ENCODE measurements at places on chromosomes 2 and 18.

DNA sequence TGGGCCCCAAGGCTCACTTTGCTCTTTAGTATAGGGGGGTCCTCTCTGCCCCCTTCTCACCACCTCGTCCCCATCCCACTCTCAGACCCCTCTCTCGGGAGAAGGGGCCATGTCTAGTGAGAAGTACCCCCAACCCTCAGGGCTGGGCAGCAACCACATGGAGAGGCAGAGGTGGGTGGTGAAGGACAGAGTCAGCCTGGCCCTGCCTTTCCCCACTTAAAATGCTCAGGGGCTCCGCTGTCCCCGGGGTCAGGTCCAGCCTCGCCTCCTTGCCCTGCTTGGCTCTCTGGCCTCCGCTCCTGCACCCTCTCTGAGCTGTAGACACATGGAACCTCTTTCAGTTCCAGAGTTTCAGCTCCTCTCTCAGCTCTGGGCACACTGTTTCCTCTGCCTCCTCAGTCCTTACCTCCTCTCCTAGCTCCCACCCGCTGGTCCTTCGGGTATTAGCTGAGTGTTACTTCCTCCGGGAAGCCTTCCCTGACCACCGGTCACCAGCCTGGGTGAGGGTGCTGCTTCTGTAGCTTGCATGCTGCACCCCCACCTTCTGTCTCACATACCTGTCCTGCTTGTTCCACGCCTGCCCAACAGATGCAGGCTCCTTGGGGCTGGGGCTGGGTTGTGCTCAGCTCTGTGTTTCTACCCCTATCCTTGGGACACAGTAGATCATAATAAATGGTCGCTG lies 79.5 kb upstream of the OTOF start:
- DNase-seq: no peak

DNA sequence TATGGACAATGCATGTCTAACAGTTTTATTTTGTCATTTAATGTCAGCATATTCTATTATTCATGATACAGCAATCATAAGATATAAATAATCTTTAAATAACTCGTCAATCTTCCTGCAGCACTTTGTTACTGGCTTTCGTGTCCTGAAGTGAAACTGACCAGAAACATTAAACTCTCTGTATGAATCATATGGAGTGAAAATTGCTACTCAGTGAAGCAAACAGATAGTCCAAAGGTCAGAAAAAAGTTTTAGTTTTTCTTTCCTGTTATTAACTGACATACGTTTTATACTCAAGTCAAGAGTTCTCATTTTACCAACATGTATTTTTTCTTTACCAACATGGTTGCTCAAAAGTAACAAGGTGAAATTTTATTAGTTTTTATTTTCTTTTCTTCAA lies 106.8 kb upstream of the GALNT5 start:
- DNase-seq: no peak

DNA sequence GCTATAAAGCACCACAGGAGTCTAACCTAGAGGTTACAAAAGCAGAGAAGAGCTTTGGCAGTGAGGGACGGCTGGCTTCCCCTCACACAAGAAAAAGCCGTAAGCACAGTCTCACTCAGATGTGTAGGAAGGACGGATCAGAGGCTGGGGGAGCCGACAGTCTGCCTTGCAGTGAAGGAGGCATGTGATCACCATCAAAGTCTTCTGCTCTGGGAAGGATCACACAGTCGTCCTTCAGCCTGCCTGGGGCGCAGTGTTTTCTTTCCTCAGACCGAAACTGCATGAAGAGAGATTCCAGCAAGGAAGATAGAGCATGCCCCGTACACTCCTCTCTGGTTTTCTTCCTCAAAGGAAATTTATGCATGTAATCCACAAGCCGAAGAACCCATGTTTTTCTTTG lies 24.1 kb downstream of the GATA6 start:
- no peak for DNase-seq

- no peak for DNase-seq
Observed at GRCh38 chr2:8376603-8377410, 305.0 kb upstream of the ID2 start.

DNA sequence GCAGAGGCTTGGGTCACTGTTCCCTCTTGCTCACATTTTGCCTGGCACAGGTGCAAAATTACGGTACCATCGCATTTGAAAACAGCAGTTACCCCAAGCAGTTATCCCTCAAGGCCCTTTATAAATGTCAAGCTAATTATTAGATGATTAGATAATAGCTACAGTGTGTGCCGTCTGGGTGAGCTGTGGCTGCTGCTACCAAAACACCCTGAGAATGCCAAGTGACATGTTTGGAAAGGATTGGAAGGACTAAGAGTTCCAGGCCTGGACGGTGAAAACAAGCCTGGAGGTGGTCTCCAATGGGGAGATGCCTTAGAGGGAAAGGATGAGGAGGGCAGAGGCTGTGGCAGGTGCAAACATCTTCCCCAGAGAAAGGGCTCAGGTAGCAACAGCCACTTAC lies 120.6 kb downstream of the CAPN13 start:
- DNase-seq: no peak

DNA sequence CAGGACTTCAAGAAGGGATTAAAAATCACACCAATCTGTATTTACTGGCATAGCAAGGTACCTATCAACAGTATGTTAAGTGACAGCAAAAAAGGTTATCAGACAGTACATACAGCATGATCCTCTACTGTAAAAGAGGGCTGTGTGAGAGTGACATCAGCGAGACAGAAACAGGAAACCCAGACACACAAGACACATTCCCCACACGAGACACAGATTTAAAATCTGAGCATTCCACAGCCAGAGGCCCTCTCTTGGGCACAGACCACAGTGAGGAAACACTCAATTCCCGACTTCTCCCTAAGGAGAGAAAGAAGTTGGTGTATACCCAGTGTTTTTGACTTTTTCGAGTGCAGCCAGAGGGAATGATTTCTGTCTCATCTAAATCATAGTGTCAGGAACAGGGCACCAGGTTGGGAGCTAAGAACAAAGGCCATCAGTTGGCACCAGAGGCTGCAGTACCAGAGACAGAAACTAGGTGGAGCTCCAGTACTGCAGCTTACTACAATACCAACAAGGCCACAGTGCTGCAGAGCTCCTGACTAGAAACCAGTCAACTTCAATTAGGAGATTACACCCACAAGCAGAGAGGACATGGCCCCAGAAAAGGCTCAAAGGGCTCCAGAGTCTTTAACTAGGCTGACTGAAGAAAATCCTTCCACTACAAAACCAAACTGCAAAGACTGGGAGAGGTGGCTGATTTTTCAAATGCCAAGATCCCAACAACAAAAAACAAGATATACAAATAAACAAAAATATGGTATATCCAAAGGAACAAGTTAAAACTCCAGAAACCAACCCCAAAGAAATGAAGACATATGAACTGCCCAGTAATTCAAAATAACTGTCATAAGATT lies 41.0 kb downstream of the UNC50 start:
- DNase-seq: peak; percentile 57

DNA sequence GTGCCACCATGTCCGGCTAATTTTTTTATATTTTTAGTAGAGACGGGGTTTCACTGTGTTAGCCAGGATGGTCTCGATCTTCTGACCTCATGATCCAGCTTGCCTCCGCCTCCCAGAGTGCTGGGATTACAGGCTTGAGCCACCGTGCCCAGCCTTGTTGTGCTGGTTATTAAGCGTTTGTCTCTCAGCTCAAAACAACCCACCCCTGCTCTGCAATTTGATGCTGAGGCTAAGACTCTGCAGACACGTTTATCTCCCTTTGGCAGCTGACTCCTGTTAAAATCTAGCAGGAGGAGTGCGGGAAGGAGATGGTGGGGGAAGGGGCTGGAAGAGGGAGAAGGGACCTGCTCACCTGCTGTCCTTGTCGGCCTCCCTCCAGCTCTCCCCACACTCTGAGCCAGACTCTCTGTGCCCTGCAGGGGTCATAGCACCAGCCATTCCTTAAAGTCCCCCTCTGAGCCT lies 29.9 kb upstream of the IMPA2 start:
- no peak for DNase-seq

- DNase-seq: no peak
Observed at GRCh38 chr2:238387332-238387731, 39.4 kb upstream of the ASB1 start.

DNA sequence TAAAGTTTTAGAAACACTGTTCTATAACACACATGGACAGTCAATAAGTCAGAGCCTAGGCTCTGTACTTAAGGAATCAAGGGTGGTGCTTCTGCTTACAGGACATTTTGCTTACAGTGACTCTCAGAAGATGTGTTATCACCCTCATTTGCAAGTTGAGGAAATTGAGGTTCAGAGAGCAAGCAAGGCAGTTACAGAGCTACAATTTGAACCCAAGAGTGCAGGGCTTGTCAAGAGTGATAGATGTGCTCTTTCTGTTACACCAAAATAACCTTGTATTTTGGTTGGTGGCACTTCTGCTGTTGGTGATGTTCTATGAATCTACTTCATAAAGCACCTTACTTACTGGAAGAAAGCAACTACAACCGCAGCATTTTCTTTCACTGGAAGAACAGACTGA lies 170.2 kb downstream of the THADA start:
- no peak for DNase-seq

DNA sequence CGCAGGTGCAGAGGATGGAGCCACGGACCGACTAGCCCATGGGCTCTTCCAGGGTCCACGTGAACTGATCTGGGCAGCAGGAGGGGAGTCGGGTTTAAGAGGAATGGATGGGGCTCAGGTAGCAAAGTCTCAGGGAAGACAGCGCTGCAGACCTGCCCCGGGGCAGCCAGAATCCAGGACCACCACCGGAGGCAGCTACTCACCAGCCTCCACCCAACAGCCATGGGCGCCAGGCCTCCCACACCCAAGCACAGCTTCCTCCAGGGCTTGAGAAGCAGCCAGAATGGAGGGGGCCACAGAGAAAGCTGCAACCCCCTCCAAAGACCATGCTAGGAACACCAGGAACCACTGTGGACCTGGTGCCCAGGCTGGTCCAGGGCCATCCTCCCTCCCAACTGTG lies 164.3 kb downstream of the TWIST2 start:
- DNase-seq: no peak

DNA sequence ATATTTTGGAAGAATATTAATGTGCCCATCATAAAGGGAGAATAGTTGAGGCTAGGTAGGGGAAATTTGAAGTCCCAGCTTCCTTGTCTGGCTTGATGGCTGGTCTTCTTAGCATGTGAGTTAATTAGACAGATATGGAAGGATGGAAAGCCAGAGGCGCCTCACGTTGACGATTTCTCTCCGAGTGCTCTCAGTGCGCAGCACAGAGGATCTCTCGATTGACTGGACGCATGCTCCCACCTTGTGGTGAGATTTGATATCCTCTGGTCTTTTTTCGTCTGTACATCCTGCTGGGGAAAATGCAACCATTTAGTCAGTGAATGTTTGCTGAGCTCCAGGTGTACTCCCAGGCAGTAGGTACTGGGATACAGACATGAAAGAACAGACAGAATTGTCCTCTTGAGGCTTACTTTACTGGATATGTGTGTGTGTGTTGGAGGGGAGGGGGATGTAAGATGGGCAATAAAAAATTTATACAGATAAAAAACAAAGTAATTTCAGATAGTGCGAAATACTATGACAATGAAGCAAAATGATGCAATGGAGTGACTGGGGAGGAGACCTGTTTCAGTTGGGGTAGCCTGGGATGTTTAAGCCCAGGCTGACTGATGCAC lies 66.9 kb upstream of the ZNG1B start:
- no peak for DNase-seq

- no peak for DNase-seq
Observed at GRCh38 chr2:102473020-102473419, at the start of gene SLC9A4. SLC9A4 (plus strand) TSS chr2:102473226; CDS start chr2:102473760, 534 bp downstream.

GRCh38 chr18:61371111-61371510 lies 37.9 kb downstream of the CDH20 start:
- DNase-seq: no peak

DNA sequence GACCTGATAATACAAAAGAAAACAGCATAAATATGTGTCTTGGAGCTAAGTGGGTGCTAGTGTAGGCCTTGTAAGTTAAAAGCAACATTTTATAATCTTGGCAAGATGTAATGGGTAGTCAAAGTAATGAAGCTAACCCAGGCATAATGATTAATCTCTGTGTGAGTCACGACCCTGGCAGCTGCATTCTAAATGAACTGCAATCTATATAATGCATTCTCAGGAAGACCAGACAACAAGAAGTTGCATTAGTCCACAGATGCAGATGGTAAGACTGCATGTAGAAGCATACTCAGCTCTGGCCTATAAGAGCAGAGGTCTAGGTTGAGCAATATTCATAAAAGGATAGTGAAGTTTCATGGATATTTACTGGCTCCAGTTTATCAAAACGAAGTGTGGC lies 85.6 kb upstream of the ETAA1 start:
- no peak for DNase-seq

DNA sequence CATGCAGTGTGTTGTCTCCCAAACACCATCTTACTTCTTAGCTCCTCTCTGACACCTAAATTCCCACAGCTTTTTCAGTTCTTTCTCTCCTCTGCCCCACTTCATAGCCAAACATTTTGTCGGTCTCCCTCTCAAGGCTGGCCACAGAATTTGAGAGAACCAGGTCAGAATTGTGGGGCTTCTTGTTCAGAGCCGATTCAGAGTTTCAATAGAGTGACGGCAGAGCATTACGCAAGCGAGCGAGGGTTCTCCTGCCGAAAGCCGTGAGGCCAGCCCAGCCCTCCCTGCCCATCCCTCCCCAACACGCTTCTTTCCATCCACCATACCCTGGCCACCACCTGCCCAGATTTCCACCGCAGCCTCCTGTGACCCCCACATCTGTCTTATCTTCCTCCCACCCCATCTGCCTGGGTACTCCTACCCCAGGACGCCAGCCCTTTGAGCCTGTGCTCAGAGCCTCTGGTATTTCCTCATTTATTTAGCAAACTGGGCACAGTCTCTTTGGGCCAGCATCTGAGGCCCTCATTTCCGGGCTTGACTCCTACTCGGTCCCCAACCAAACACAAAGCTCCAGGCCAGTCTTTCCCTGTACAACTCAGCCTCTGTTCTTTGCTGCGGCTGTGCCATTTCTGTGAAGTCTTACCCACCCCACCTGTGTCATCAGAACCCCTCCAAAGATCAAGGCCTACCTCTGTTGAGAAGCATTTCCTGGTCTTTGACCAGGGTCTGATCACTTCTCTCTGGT lies 70.0 kb upstream of the MAP4K4 start:
- DNase-seq: no peak

GRCh38 chr18:23857756-23858155 lies 156.8 kb upstream of the TTC39C start:
- no peak for DNase-seq

DNA sequence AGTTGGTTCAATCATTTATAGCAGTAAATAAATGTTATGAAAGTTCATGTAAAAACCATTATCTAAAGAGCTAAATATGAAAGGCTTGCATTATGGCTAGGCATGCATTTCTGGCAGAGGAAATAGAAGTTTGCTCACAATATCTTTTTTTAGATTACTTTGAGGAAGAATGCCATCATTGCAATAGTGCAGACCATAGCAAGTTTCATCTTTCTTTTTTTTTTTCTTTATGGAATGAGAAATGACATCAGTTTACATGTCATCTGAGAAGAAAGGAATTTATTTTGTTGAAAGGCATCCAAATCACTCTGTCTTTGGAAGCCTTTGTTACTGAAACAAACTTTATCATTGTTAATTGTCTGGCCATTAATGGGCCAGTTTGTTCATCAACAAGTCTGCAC lies 74.5 kb upstream of the NCKAP5 start:
- DNase-seq: no peak

GRCh38 chr2:236593531-236593930 lies 23.9 kb downstream of the ACKR3 start:
- DNase-seq: no peak

Measured in occipital lobe (tissue), 3 donors.